ENCODE measurements at places on chromosomes 6 and 20.

DNA sequence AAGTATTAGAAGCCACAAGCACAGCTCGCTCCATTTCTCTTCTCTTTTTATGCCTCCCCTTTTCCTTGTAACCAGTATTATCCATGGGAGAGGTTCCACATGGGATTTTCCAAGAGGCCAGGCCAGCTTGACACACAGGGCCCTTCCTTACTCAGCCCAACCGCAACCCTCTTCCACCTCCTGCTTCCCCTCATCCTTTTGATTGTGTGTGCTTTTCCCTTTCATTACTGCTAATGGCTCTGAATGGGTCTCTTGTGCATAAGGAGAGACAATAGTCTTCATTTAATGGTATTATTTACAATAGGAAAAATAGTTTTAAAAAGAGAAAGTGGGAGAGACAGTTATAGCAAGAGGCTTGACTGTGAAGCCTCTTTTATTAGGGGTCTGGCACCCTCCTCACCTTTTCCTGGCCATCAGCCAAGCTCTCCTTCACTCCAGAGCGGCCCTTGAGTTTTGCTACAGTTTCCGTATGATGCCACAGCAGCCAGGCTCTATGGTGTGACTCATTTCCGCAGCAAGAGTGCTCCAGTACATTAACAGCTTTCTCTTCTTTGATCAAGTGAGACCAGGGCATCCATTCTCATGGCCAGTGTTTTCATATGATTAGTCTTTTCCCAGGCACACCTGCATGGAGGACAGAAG, 579.5 kb downstream of the TFAP2B start:
- no peak for DNase-seq
- H3K27ac ChIP-seq: no peak overlapping the region
- H3K36me3 ChIP-seq: no peaks in the 10 kb centered on the region
- H3K4me3 ChIP-seq: no peak overlapping the region
- H3K27me3 ChIP-seq: no peaks in the 10 kb centered on the region

- no peaks in the 10 kb centered on the region for H3K36me3 ChIP-seq
- no peak overlapping the region for H3K27ac ChIP-seq
- no peak overlapping the region for H3K4me3 ChIP-seq
- DNase-seq: no peak
Measured at GRCh38 chr6:157521362-157522335, 140.7 kb downstream of the ZDHHC14 start.

DNA sequence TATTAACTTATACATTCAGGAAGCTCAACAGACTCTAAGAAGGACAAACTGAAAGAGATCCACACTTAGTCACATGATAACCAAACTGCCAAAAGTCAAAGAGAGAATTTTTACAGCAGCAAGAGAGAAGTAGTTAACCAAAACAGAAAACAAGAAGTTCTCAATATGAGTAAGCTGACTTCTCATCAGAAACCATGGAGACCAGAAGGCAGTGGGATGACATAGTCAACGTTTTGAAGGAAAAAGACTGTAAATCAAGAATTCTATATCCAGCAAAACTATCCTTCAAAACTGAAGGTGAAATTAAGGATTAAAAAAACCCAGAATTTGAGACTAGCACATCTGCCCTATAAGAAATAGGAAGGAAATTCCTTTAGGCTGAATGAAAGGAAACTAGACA, 60.4 kb downstream of the COL19A1 start:
- no peak for DNase-seq
- H3K27ac ChIP-seq: no peak overlapping the region
- H3K4me1 ChIP-seq: no peaks in the 10 kb centered on the region
- no peaks in the 10 kb centered on the region for H3K36me3 ChIP-seq

- H3K27ac ChIP-seq: no peak overlapping the region
- H3K27me3 ChIP-seq: no peaks in the 10 kb centered on the region
- no peaks in the 10 kb centered on the region for H3K36me3 ChIP-seq
Measured at GRCh38 chr20:48456366-48457192, 371.2 kb downstream of the PREX1 start.

DNA sequence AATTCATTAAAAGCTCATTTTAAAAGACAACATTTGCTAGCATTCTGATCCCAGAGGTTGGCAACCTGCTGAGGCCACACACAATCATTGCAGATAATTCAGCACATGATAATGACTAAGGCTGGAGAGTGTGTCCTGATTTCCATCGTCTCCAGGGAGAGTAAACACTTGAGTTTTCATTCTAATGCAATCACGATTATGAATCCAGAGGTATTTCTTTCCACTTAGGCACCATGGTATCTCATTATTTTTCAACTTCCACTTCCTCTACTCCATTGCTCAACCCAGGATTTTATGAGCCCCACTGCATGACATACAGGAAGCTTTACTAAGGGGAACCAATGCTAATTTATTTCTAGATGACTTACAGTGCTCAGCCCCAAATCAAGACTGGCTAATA, 273.8 kb upstream of the AGPAT4 start:
- H3K4me1 ChIP-seq: no peaks in the 10 kb centered on the region
- no peaks in the 10 kb centered on the region for H3K36me3 ChIP-seq
- no peak overlapping the region for H3K27ac ChIP-seq
- no peaks in the 10 kb centered on the region for H3K27me3 ChIP-seq
